Uterus (tissue), 4 donors: ENCODE measurements at places on chromosomes 6 and 20.

- DNase-seq: no peak
Observed at GRCh38 chr20:45070932-45071632, 29.8 kb downstream of the KCNS1 start.

DNA sequence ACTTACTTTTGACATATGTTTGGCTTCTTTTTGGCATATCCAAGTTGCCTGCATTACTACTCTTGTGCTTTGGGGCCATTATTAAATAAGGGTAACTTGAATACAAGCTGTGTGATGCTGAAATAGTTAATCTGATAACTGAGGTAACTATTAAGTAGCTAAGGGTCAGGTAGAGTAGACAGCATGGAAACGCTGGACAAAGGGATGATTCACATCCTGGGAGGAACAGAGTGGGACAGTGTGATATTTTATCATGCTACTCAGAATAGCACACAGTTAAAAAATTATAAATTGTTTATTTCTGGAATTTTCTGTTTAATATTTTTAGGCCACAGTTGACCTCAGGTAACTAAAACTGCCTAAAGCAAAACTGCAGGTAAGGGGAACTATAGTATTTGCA lies 483.9 kb downstream of the RFPL4B start:
- no peak for DNase-seq

DNA sequence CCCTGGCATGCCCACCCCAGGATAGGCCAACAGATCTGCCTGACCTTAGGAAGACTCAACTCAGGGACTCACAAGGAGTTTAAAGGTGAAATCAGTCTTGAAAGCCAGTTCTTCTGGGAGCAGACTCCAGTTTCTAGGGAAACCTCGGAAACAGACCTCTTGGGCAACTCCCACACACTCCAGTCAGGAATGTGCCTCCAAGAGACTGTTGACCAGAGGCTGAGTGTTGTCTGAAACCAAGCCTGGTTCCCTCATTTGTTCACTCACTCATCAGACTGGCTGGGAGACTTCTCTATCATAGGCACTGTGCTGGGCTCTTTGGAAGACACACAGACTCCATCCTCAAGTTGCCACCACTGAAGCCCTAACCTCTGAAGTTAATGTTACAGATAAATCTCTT lies 1.8 kb downstream of the TREM1 start:
- no peak for DNase-seq

DNA sequence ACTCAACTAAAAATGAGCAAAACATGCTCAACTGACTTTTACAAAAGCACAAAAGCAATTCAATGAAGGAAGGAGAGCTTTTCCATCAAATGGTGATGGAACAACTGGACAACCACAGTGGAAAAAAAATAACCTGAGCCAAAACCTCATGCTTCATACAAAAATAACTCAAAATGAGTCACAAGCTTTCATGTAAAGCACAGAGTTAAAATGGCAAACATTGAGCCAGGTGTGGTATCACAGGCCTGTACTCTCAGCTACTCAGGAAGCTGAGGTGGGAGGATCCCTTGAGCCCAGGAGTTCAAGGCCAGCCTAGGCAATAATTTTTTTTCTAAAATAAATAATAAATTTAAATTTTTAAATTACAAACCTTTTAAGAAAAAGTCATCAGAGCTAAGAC lies 18.4 kb upstream of the HLA-G start:
- no peak for DNase-seq

DNA sequence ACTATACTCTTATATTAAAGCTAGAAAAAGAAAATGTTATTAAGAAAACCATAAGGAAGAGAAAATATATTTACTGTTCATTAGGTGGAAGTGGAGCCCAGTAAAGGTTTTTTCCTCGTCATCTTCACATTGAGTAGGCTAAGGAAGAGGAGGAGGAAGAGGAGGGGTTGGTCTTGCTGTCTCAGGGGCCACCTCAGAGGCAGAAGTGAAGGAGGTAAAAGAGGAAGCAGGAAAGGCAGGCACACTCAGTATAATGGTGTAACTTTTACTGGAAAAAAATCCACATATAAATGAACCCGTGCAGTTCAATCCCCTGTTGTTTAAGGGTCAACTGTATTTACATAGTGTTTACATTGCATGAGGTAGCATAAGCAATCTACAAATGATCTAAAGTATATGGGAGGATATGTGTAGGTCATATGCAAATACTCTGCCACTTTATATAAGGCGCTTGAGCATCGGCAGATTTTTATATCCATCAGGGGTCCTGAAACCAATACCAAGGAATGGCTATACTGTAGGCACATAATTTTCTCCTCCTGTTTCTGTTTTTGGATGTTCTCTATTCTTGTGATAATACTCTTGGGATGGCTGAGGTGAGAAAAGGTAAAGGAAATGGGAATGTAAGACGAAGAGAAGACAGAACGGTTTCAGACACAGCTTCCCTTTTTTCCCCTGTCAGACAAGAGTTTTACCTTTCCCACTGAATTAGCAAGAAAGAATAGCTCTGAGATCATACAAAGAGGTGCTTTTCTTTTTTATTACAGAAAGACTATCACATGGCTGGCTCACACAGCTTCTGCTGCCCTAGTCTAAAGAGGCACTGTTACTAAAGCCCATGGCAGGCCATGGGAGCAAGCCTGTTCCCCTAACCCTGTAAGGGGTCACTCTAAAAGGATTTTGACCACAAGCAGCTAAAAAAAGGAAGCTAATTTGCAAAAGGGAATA lies 59.9 kb downstream of the NUDT3 start:
- DNase-seq: no peak

DNA sequence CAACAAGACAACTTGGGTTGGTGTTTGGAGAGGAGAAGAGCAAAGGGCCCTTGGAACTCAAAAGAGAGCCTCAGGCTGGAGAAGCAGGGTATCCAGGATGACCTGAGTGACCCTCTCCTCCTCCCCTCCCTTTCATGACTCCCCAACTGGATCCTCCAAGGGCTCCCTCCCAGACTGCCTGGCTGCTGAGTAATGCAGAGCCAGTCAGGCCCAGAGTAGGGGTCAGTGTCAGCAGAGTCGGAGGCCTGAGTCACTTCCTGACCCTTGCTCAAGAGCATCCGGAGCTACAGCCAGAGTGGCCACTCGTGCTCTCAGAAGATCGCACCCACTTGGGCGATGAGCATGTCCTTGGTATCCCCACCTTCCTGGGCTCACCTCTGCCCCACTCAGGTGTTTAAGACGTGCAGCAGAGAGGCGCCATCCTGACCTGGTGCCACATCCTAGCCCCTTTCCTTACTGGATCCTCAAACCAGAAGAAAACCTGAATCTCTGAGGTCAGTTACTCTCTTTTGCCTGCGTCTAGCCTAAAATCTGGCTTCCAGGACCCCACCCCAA lies 2.8 kb upstream of the MAPK13 start:
- no peak for DNase-seq

DNA sequence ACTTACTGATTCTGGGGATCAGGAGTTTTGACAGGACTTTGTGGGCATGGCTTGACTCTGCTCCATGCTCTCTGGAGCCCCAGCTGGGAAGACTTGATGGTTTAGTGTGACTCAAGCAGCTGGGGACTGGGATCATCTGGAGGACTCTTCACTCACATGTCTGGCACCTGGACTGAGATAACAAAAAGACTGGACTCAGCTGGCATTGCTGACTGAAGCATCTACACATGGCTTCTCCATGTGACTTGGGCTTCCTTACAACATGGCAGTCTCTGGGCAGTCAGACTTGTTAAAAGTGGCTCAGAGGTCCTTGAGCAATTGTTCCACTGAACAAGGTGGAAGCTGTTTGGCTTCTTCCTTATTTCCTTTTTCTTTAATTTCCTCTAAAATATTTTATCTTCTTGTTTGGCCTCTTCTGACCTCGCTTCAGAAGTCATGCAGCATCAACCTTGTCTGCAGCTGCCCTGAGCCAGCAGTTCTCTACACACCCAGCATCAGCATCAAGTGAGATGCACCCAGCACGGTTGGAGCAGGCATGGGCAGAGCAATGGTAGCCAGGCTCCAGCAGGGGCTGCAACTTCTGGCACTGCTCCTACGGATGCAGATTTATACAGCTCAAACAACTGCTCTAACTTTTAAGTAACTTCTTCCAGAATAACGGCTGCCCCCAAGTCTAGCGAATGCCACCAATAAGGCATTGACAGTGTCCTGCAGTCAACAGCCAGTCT lies 5.6 kb upstream of the HM13 start:
- no peak for DNase-seq

- DNase-seq: no peak
Observed at GRCh38 chr6:53995935-53996334, 115.3 kb upstream of the MLIP start.

DNA sequence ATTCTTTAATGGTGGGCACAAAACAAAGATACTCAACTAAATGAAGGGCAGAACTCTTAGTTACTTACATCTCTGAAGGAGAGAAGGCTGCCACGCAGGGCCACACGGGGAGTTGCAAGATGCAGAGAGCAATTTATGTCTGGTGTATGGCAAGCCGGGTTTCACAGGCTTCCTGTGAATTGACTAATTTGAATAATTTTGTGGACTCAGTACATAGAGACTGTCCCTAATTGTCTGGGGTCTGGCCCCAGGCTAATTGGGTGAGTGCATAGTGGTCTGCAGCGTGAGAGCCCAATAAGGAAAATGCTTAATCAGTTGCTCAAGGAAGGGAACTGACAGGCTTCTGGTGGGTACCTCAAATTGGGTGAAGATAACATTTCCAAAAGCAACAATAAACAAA lies 205.7 kb downstream of the OTOR start:
- no peak for DNase-seq

DNA sequence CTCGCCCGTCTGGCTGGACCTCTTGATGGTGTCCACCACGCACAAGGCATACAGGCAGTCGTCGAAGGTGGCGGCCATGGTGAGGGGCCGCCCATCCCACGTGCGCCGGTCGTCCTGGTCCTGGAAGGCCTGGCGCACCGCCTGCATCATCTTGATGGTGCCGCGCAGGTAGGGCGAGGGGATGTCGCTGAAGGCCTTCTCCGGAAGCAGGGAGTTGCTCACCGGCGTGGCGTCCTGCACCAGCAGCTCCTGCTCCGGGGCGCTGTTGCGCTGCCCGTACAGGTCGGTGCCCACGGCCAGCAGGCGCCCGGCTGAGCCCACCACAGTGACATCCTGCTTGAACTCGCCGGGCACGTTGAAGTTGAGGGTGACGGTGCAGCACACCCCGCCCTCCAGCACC lies 36.5 kb upstream of the TBC1D7 start:
- DNase-seq: no peak
